ENCODE measurements at places on chromosomes 12 and 14.

DNA sequence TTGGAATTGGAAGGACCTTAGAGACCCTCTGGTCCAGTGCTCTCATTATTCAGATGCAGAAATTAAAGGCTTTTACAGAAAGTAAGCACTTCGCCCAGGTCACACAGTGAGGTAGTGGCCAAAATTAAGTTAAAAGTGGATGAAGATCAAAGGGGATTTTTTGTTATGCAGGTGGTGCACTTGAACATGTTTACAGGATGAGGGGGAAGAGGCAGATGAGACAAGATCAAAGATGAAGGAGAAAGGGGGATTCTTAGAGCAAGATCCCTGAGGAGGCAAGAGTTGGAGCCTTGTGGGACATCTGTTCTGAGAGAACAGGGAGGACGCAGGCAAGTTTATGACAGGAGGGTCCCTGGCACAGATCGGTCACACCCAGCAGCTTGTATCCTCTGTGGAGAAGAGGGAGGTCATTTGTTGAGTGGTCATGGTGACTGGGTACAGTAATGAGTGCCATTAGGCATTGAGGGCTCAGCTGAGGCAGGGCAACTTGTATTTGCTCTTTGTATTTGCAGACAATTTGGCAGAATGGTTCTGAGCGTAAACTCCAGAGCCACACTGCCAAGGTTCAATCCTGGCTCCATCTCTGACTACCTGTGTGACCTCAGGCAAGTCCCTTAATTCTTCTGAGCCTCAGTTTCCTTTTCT is 84.0 kb downstream of the BORCS5 start:
- DNase-seq, result no peak

DNA sequence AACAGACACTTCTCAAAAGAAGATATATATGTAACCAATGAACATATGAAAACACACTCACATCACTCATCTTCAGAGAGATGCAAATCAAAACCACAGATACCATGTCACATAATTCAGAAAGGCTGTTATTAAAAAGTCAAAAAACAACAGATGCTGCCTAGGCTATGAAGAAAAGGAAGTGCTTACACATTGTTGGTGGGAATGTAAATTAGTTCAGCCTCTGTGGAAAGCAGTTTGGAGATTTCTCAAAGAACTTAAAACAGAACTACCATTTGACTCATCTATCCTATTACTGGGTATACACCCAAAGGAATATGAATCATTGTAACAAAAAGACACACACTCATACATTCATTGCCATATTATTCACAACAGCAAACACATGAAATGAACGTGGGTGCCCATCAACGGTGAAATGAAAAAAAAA is 35.1 kb downstream of the EIF2S3B start:
- peak; percentile 84 for DNase-seq

DNA sequence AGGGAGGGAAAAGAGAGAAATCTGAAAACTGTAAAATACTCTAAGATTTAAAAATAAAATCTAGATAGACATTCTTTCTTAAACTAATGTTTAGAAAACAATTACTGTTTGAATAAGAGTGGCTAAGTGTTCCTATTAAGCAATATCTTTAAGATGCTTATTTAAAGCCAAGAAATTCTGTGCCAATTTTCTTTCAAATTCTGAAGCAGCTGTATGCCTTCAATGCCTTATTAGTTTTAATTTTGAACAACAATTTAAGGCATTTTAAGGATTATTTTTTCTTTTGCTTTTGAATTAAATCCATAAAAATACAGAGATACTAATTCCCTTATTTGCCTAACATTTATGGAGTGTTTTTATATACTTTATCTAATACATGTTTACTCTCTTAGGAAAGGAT is 50.3 kb upstream of the KITLG start:
- no peak for DNase-seq

DNA sequence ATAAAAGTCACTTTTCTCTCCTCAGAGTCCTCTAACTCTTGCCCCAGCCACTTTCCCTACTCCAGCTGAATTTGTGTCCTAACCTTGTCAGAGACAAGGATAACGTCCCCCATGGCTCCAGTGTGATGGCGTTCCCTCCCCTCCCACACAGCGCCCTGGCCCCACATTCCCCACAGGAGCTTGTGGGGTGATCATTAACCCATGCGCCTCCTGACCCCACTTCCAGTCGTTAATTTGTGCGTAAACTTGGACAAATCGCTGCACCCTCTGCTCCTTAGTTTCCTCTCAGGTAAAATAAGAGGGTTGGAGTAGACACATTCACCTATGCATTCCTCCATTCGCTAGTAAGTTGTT is 22.9 kb upstream of the BCDIN3D start:
- no peak for DNase-seq

DNA sequence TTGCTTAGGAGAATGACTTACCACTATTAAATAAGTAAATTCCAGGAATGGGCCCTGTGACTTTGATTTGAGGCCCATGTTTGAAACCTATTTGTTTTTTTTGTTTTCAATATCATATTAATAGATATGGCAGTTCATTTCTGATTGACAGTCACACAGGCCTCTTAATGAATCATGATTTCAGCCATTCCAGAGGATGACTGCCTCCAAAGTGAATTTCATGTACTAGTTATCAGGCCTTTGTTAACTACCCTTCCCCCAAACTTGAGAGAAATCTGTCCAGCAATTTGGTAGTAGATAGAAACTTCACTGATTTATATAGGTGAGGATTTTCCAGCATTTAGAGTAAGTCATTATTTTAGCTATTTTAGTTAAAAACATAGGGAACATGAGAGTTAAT is 25.9 kb upstream of the GALNT16 start:
- DNase-seq, result no peak

- DNase-seq, result no peak
Measured at GRCh38 chr12:27534060-27534764, 10.2 kb downstream of the PPFIBP1 start.

GRCh38 chr12:27896419-27896990 is 76.0 kb downstream of the PTHLH start:
- no peak for DNase-seq

GRCh38 chr14:102511538-102511937 is 2.0 kb upstream of the ANKRD9 start:
- no peak for DNase-seq

DNA sequence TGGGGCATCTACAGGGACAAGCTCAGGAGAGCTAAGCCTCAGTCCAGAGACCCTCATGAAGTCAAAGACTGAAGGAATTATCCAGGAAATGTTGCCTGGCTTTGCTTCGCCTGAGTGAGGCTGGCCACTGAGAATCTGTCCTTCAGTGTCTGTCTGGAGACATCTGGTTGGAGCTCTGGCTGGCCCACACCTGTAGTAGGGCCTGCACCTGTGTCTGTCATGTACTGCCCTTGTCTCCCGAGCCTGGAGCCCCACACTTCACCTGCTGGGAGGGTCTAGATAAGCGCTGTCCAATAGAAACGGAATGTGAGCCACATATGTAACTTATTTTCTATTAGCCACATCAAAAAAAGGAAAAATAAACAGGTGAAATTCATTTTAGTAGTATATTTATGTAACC is 9.9 kb upstream of the HDAC7 start:
- no peak for DNase-seq

GRCh38 chr12:17511369-17511768 is 578.6 kb downstream of the RERGL start:
- peak; percentile 28 for DNase-seq

DNA sequence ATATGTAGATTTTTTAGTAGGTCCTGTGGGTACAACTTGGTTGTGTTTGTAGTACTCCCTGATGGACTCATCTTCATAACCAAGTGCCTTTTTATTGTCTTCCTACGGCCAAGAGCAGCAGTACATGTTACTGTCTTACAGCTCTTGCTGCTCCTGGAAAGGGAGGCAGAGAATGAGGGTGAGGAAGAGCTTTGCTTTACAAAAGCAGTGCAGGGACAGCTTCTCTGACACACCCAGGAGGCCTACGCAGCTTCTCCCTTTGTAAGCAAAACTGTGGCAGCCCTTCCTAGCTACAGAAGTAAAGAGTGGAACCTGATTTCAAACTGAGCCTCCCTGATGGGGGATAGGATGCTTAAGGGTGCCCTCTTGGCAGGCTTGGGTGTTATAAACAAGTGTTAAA is 18.6 kb downstream of the MYRFL start:
- no peak for DNase-seq

- no peak for DNase-seq
Measured at GRCh38 chr12:89189448-89189847, 162.9 kb downstream of the DUSP6 start.

GRCh38 chr12:104344682-104345081 is 41.1 kb downstream of the EID3 start:
- DNase-seq, result no peak

DNA sequence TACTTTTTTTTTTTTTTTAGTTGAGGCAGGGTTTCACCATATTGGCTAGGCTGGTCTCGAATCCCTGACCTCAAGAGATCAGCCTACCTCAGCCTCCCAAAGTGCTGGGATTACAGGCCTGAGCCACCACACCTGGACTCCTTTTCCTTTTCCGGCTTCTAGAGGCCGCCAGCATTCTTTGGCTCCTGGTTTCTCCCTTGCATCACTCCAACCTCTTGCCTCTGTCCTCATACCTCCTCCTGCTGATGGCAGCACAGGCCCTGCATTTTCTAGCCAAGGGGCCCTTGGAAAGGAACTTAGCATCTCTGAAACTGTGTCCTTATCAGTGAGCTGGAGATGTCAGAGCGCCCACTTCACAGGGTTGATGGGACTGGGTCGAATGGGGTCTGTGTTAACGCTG is 53.3 kb downstream of the MAP1LC3B2 start:
- no peak for DNase-seq

- no peak for DNase-seq
Measured at GRCh38 chr14:75548544-75548943, 26.3 kb downstream of the BATF start.

DNA sequence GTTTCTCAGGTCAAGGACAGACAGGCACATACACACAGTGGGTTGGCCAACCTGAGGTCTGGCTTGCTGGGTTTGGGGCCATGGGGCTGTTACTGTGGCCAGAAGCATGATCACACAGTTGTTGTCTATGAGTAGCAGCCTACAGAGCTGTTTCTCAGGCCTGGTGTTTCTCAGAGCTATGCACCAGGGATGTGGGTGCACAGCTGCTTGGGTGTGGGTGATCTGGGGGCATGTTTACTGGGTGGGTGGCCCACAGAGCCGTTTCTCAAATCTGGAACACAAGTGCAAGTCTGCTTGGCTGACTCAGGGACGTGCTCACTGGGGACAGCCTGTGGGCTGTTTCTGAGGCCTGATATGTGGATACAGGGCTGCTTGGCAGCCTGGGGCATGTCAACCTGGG is 23.1 kb upstream of the PALS1 start:
- no peak for DNase-seq

- DNase-seq, result no peak
Measured at GRCh38 chr12:46110223-46110611, 119.8 kb upstream of the SCAF11 start.

DNA sequence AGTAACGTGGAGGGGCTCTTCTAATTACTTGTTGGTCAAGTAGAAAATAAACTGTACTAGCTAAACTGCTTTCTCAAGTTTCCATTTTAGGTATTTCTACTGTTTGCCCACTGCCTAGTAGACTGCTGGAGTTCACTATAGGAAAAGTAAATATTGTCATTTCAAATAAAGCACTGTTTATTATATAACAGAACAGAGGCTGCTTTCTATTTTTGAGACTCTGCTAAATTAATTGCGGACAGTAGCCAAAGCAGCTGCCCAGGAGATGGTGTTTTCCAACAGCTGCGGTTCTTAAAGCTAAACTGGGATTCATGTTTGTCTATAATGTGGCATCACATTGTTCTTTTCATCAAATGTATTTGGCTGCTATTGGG is 15.9 kb upstream of the SIX1 start:
- DNase-seq, result no peak

DNA sequence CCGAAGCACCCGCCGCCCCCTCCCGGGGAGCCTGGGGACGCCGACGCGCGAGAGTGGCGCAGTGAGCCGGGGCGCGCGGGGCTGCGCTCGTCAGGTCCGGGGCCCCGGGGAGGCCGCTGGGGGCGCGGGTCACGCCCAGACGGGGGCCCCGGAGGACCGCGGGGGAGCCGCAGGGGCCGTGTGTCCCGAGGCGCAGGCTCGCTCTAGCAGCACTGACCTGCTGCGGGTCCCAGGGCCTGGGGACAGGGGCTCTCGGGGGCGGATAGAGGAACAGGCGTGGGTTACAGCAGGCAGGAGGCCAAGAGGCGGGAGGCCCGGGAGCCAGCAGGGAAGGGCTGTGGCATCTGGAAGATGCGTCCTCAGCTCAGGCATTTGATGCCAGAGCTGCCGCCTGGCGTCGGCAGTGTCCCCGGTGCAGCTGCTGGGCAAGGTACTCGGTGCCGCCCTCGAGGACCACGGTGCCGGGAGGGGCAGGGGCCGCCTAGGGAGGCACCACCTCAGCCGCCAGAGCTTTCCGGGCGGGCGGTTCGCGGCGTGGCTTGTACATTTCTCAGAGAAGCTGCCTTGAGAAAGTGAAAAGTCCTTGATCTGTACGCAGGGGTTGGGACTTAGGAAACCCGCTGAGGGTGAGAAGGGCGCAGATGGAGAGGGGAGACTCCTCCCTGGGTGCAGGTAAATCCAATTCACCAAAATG is 1.2 kb downstream of the WNT5B start:
- no peak for DNase-seq

- DNase-seq, result peak; percentile 64
Measured at GRCh38 chr14:63727231-63727735, 582 bp downstream of the SGPP1 start.

DNA sequence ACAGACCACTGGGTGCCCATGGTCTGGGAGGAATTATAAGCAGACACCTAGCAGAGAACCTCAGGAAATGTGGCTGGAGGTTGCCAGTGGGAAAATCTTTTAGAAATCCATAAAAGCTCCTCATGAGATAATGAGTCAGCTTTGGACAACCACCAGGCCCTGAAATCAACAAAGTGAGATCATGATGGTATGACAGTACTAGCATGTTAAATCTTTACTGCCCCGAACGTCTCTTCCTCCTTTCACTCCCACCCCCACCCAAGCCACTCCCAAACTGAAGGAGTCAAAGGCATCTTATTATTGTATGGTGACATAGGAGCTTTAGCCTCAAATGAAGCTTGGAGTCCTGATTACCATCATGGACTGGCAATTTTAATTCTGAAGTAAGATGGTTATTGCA is 240.0 kb downstream of the DIO2 start:
- DNase-seq, result no peak

- no peak for DNase-seq
Measured at GRCh38 chr14:69945912-69946311, 66.7 kb downstream of the SMOC1 start.

- DNase-seq, result peak; percentile 51
Measured at GRCh38 chr14:78902010-78902623, 731.9 kb downstream of the NRXN3 start.

Measured in ELR (cell line).